Activated T-helper 1 cell treated with anti-CD3 and anti-CD28 coated beads, Interleukin-12 subunit alpha, Interleukin-12 subunit beta, Interleukin-2, Interleukin-4 antibody, amounts not matched to agents 30 ng/mL and 10 ng/mL and 1 ng/mL, durations not matched to agents 14 hours and 24 hours and 36 hours (primary cell): ENCODE measurements at places on chromosomes 5 and 9. TPM values are rescaled to one million over a fixed set of nuclear protein-coding genes. Genes with fewer than 3 reads are reported as not detected.

Gene IL3
- total RNA-seq: 94.6 and 98.5 TPM in 2 replicates

Gene GARIN3
- total RNA-seq: 0.27 and 0.31 TPM in 2 replicates

Gene ZNF618
- 0.07 and 0.16 TPM in 2 replicates for total RNA-seq

Gene GABRG2
- not detected in 2 replicates for total RNA-seq

Gene ABHD17B
- 18.5 and 20.4 TPM in 2 replicates for total RNA-seq

Gene CCL27
- 0.62 TPM in 1 of 2 replicates, not detected in the other for total RNA-seq

GRCh38 chr5:157541447-157542118, 34.0 kb downstream of the ADAM19 start:
- peak; percentile 30 for DNase-seq

GRCh38 chr5:115489733-115490132, 54.8 kb downstream of the FEM1C start:
- DNase-seq: no peak

GRCh38 chr5:178327931-178328711, 95.5 kb upstream of the PHYKPL start:
- DNase-seq: no peak

DNA sequence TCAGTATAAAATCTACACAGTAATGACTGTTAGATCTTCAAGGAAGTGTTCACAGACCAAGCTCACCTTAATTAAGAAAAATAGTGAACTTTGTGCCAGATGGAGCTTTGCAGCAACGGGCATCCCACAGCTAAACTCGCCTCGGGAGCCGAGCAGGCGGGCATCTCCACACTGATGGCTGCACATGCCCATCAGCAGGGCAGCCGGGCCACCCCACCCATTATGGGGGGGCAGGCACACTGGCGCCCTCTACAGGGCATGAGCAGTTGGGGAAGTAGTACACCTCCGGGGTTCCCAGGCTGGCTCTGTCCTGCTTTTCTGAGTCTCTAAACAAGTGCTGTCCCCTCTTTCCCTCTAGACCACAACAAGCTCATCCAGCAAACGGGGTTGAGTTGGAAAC, 21.6 kb downstream of the ANKS6 start:
- no peak for DNase-seq

DNA sequence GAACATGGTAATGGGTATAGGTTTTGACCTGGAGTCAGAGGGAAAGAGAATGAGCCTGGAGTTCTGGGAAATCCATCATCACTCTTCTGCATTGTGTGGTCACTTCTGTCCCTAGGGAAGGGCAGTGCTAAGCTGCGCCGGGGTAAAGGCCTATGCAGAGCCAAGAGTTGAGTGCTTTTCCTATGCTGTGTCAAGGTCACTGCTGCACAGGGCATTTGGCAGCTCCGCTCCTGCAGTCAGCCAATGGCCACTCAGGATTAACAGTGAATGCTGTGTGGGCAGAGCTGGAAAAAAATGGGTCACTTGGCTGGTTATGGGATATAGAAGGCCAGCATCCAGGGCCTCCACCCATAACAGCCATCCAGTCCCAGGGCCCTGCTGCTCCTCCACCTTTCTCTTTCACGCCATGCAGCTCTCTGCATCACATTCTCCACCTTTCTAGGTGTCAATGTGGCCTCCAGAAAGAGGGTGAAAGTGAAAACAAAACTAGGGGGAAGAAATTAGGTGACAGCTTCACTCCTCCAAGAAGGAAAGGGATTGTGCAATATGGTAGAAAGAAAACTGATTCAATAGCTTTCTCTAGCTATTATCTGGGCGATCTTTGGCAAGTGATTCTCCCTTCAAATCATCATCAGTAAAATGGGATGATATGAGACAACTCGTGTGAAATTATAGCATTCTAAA, 279.3 kb upstream of the ANKRD55 start:
- no peak for DNase-seq

- DNase-seq: no peak
Measured at GRCh38 chr9:107239474-107239873, 43.6 kb upstream of the RAD23B start.

DNA sequence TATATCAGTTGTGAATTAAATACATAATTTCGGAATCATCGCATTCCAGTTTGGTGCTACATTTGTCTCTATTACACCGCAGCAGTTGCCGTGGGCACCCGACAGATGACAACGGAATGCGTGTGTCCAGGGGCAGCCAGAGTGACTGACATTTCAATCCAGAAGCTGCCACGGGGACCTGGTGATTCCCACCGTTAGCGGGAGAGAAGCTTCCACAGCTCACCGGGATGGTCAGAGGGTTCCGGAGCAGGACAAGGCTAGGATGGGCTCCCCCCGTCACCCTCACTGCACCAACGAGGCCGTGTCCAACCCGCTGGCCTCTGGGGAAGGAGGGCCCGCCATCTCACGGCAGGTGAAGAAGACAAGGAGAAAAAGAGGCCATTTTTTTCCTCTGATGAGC, 86.8 kb downstream of the GTF3C4 start:
- DNase-seq: no peak

DNA sequence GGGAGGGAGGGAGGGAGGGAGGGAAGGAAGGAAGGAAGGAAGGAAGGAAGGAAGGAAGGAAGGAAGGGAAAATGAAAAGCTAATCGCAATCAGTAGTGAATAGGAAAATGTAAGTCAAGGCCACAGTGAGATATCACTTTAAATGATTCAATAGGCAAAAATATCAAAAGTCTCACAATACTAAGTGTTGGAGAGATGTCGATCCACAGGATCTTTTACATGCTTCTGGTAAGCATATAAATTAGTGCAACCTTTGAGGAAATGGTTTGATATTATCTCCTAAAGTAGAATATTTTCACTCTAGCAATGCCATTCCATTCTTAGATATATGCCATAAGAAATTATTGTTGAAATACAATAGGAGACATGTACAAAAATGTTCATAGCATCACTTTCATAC, 58.4 kb downstream of the FRMD3 start:
- no peak for DNase-seq

GRCh38 chr5:38187532-38187931, 70.8 kb upstream of the EGFLAM start:
- DNase-seq: no peak

DNA sequence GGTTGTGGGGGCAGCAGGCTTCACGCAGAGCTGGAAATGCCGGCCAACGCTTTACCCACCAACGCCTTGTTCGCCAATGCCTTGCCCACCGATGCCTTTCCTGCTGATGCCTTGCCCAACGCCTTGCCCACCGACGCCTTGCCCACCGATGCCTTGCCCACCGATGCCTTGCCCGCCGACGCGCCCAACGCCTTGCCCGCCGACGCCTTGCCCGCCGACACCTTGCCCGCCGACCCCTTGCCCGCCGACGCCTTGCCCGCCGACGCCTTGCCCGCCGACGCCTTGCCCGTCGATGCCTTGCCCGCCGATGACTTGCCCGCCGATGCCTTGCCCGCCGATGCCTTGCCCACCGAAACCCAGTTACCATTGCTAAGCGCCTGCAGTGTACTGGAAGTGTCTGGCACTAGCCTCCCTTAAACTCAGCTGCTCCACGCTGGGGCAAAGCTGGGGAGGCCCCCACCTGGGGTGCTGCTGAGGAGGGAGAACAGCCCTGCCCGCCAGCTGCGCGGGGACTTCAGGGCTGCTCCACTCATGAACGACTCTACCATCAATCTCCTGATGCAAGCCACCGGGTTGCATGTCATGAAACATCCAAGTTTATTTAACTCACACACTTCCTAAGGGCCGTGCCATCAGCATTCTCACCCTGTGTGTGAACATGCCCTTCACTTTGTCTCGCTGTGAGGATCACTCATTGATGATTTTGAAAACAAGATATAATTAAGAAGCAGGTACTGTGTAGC, 1.8 kb downstream of the SLC6A18 start:
- DNase-seq: no peak

GRCh38 chr5:38590838-38591522, 34.5 kb upstream of the LIFR start:
- no peak for DNase-seq

DNA sequence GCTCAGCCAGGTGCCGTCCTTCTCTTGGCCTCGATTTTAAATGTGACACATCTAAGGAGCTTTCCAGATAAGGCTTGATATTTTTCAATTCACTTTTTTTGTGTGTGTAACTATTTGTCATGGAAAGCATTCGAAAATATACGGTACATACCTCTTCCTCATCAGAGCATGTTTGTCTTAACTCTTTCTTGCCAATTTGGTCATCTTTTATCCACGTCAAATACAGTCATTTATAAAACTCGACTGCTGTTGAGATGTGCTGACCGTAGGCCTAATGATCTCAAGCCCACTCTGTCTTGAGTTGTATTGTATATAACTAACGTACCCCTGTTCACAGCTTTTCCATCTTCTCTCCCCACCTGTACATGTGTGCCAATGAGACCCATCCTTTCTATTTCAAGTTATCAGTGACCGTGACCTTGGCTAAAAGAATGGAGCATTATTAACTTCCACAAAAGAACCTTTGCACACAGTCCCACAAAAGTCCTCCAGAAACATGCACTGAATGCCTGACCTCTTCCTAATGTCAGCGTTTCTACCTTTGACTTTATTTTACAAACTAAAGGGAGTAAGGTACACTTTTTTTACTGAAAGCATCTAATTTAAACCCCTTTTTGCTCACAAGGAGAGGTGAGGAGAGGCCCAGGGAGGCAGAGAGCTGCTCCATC, 61.6 kb downstream of the IPPK start:
- DNase-seq: no peak

- DNase-seq: no peak
Measured at GRCh38 chr5:84292788-84293653, 91.7 kb downstream of the EDIL3 start.

GRCh38 chr5:140244525-140245025, 58.3 kb downstream of the PFDN1 start:
- DNase-seq: peak; percentile 72

- no peak for DNase-seq
Measured at GRCh38 chr5:19928562-19929421, 59.2 kb downstream of the CDH18 start.

DNA sequence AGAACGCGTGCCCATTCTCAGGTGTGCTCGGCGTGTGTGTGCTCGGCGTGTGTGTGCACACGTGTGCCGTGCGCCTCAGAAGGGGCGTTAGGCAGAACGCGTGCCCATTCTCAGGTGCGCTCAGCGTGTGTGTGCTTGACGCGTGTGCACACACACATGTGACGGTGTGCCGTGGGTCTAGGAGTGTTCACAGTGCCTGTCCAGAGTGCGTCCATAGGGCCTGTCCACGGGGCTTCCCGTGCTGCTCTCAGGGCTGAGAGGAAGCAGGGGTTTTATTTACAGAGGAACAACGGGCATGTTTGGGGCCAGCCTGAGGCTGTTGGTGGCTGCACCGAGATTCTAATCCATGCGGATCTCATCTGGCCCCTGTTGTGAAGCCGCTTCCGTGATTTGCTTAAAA, 14.2 kb upstream of the AHRR start:
- DNase-seq: no peak

GRCh38 chr5:172213126-172213525, 19.2 kb downstream of the EFCAB9 start:
- no peak for DNase-seq

- DNase-seq: peak; percentile 17
Measured at GRCh38 chr9:69671879-69672595, at the start of gene APBA1. APBA1 (minus strand) TSS chr9:69672371.
